ENCODE measurements at places on chromosomes 5 and 9.
A peak's percentile ranks its signal among the peaks of the same experiment; 100 is the strongest.

DNA sequence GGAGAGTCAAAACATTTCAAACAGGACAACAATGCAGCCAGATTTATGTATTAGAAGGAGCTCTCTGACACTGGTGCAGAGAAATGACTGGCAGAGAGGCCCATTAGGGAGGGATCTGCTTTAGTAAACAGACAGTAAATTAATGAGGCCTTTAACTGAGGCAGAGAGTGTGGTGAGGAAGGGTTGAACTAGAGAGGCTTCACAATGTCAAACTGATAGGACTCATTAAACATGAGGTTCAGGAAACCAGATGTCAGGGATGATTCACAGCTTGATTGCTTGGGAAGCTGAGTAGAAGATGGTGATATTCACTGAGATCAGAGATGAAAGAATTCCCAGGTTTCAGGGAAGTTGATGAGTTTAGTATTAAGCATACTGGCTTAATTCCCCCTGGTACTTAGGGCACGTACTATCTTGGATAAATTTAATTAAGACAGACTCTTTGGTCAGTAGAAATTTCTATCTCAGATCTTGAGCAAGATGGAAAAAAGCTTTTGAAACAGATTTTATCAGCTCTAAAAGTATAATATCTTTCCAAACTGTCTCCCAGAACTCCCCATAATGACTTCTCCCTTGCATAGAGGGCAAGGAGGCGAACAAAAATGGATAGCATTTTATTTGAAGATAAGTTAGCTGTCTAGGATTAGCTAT is 8.6 kb upstream of the MUSK start:
- no peak for DNase-seq

- peak; percentile 47 for DNase-seq
These were observed 255.9 kb downstream of the PSAT1 start for GRCh38 chr9:78552802-78553201.

DNA sequence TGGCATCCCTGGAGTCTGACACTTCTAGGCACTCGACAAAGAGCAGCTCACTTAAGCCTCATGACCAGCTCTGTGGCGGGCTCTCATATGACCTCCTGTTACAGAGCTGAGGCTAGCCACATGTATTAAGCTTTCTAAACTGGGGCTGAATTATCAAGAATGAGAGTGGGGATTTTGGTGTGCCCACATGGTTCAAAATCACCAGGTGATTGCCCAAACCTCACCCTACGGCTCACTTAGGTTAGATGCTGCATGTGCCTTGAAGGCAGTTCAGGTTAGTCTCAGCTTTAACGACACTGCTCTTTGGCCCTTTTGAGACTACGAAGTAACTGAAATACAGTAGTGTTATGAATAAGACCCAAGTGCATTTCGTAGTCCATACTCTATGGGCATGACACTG is 39.4 kb upstream of the SMIM32 start:
- DNase-seq = no peak

- no peak for DNase-seq
These were observed 231.6 kb downstream of the SLF1 start for GRCh38 chr5:94849821-94850736.

DNA sequence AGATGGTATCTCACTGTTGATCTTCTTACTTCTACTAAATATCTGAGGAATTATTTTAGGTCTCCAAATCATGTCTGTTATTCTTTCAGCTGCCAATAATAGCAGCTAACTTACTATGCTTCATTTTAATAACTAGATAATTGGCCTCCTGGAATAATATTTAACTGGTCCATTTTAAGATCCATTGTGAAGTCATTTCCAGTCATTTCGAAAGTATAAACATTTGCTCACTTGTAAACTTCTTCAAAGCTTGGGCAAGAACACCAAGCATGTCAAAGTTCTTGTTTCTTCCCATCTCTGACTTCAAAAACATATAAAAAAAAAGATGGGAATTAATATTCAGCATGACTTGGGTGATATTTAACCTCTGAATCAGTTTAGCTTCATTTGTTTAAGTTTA is 61.4 kb upstream of the MRPS30 start:
- DNase-seq = no peak

DNA sequence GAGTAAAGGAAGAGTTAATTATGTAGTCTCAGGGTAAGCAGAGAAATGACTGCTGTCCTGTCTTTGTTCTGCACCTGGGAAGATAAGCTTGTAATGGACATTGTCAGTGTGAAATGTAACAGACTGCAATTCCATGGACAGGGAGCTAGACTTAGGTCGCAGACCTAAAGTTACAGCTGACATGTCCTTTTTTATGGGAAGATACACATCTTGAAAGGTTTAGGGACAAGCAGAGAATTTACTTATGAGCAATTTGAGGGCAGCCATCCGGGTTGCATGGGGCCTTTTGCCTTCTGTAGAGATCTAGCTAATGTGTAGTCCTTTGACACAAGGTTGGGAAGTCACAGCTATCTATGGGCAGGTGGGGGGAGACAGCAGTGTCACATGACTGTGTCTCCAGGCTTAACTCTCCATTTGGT is 85.7 kb downstream of the SERINC5 start:
- no peak for DNase-seq

DNA sequence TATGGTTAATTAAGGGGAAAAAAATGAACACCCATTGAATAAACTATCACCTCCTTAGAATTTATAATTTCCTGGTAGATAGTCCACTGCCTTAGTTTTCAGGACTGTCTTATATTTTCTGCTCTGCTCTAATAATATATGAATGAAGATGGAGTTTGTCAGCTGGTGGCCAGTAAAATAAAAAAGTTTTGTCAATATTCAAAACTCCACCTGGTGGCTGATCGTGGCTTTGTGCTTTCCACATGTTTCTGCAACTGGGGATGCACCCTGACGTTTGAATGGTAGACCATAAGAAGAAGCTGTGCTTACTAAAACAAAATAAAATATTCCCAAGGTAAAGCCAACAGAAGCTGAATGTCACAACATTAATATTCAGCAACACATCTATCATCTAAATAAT is 286.6 kb upstream of the IZUMO3 start:
- DNase-seq = no peak

- no peak for DNase-seq
These were observed 119.9 kb downstream of the FOXD1 start for GRCh38 chr5:73328640-73329039.

DNA sequence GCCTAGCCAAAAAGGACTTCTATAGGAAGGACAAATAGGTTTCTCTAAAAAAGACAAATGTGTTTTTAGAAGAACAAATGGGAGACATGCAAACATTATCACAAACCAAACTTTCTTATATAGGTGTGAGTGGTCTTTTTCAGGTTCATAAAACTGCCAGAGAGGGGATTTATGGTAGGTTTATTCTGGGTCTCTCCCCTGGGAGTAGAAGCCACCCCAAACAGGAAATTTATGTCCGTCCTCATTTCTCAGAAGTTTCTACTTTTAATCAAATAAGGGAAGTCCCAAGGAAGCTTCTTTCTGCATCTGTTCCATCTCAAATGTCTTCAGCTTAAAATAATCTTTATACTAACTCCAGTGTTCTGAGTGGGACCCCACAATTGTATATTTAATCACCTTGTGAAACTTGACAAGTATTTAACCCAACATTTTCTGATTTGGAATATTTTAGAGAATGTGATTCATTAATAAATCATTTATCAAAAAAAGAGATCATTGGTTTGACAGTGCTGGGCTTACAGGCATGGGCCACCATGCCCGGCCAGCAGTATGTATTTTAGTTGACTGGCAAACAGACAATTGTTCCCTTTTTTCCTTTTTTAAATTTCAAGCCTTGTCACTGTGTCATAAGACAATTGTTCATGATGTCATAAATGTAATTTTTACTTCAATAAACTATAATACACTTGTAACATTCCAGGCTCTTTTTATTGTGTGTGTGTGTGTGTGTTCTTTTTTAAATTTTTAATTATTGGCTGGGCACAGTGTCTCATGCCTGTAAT is 44.6 kb upstream of the GLDC start:
- no peak for DNase-seq

DNA sequence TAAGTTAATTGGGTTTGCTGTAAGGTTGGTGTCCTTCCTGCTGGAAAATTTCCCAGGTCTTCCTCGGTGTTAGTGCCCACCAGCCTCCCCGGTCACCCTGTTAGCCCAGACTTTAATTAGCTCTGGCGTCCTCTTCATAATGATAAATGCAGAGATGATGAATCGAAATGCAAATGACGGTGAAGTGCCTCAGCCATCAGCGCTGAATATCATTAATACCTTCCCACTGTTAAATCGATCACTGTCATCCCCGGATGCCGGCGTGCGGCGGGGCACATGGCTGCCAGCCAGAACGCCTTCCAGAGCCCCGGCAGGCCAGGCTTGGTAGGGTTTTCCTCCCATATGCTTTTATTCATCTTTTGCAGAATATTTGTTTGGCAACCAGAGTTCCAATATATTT is 204.5 kb downstream of the IRX2 start:
- no peak for DNase-seq

DNA sequence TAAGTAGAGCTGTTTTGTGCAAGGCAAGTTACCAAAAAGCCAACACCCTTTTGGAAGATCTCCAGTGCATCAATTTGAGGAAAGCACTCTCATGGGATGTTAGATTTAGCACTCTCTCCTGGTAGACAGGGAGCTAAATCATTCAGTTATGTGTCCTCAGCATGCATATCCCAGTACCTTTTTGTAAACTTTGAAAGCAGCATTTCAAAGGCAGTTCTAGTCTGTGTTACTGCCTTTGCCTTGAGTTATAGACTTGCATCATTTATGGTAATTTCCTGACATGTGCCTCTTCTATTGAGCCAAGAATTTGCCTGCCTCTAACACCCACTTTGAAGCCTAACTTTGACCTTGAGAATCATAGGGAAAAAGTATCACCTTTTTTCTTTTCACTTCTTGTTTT is 120.6 kb downstream of the KIF4B start:
- no peak for DNase-seq

DNA sequence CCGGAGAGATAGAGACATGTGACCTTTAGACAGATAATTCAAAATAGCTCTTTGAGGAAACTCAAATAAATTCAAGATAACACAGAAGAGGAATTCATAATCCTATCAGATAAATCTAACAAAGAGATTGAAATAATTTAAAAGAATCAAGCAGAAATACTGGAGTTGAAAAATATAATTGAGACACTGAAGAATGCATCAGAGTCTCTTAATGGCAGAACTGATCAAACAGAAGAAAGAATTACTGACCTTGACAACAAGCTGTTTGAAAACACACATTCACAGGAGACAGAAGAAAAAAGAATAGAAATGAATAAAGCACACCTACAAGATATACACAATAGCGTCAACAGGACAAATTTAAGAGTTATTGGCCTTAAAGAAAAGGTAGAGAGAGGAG is 40.4 kb upstream of the DEPDC1B start:
- DNase-seq = no peak

GRCh38 chr5:3179220-3179619 is 416.4 kb upstream of the IRX1 start:
- no peak for DNase-seq

GRCh38 chr9:122122903-122123632 is 30.0 kb upstream of the TTLL11 start:
- no peak for DNase-seq

DNA sequence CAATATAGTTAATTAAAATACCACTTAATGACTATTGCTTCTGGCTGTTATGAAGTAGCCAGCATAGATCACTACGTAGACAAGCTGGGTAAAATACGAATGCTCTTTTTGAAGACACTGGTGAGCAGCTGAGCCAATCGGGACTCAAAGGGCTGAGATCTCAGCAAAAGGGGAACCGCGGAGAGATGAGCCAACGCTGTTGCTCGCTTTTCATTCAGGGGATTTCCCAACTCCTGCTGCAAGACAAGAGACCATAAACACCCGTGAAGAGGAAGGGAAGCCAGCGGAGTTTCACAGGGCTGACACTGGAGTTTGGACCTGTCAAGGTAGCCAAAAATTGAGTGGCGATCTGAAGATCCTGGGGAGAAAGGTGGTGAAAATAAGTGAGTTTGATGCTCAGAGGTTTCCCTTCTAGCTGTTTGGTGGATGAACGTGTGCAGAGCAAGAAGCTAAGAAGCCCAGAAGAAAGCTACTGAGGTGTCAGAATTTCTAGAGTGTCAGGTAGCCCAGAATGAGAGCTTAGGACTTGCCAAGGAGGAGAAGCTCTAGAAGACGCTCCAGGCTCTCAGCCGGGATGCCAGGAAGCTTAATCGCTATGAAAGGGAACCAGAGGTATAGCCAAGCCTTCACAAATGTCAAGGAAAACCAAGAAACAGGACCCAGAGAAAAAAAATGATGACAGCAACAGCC is 79.6 kb upstream of the RNU6ATAC start:
- no peak for DNase-seq

GRCh38 chr5:73174100-73174815 is 1.3 kb downstream of the TMEM174 start:
- no peak for DNase-seq

DNA sequence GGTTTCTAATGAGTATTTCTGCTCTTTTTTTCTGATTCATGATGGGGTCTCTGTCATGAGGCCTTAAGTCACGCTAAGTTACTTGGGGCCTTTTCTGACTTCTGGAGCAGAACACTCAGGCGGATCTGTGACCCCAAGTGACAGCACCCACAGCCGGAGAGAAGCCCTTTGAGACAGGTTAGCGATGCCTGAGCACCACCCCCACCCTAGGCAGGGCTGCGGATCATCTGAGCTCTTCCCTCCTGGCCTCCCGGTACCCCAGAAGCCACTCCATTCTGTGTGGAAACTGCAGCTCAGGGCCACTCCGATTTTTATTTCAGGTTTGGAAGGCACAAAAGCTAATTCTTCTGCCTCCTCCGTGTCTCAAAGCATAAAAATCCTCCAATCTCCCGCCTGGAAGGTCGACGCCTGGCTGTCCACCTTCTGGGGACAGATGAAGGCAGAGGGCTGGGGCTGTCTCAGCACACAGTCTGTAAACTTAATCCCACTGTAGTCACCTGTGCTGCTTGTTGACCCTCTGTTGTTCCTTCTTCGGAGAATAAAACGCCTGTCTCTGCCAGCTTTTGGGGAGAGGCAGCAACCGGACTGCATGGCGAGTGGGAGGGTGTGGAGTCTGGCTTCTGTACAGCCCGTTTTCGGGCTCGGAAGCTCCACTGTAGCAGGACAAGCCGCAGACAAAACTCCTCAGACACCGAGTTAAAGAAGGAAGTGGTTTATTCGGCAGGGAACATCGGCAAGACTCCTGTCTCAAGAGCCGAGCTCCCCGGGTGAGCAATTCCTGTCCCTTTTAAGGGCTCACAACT is 88.8 kb downstream of the SPRY4 start:
- DNase-seq = no peak

- DNase-seq = no peak
These were observed 12.4 kb upstream of the MEIKIN start for GRCh38 chr5:131957721-131958441.

GRCh38 chr5:106956187-106956586 is 714.5 kb downstream of the EFNA5 start:
- no peak for DNase-seq

DNA sequence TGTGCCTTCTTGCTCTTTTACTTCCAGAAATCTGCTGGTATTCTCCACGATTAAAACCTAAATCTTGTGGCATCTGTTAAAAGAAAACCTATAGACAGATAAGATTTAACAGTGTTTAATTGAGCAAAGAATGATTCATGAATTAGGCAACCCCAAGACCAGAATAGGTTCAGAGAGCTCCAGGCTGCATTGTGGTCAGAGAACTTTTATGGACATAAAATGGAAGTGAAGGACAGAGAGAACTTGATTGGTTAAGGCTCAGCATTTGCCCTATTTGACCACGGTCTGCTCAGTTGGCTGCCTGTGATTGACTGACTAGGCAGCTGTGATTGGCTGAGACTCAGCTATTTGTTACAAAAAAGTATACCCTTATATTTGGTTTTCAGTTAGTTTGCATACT is 10.4 kb upstream of the SLC36A2 start:
- DNase-seq = no peak
